ENCODE measurements at places on chromosomes 5 and 9. TPM values are rescaled to one million over a fixed set of nuclear protein-coding genes. Genes with fewer than 3 reads are reported as not detected.
A peak's percentile ranks its signal among the peaks of the same experiment; 100 is the strongest.

- DNase-seq, result peak; percentile 20
These were observed 6.0 kb upstream of the NEK6 start for GRCh38 chr9:124251605-124252378.

MCTP1 gene
- 6.6 TPM for total RNA-seq

GRCh38 chr9:19375538-19375937, 4.5 kb downstream of the RPS6 start:
- DNase-seq, result no peak

DNA sequence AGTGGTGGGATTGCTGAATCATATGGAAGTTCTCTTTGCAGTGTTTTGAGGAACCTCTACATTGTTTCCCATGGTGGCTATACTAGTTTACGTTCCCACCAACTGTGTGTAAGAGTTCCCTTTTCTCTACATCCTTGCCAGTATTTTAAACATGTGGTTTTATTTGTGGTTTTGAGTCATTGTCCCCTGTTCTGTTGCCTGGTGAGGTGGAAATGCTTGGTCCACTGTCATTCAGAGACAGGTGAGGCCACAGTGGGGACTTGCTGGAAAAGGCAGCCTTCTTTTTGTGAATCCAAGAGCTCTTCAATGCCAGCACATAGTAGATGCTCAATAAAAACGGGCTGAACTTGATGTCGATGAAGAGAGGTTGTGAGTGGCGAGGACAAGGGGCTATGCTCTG, 44.2 kb downstream of the SH3PXD2B start:
- no peak for DNase-seq

DNA sequence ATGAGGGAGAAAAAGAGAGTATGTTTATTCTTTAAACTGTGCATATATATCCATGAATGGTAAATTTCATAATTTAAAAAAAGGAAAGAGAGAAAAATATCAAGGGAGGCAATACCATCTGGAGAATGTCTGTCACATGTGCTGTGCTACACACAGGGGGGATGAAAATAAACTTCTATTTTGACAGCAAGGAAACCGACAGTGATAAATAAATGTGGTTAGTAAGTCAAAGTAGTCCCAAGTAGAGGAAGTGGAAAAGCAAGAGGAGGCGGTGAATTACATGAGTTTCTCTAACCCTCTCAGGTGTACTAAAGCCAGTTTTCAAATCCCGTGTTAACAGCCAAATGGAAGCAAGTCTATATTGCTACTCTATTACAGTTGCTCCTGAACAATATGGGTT, 83.3 kb downstream of the ICE1 start:
- no peak for DNase-seq

Data from natural killer cell treated with Interleukin-12 subunit alpha and Interleukin-12 subunit beta and Interleukin-15 and Interleukin-18, amount 100 ng/mL, for 72 hours (primary cell).